RPMI8226 (cell line): ENCODE measurements at places on chromosomes 1 and 21.

GRCh38 chr1:238606896-238607295 lies 716.2 kb upstream of the ZP4 start:
- no peak for DNase-seq

- no peak for DNase-seq
These were observed 84.3 kb downstream of the COL11A1 start for GRCh38 chr1:103024051-103024450.

- DNase-seq = peak; percentile 33
These were observed 53.6 kb downstream of the OLIG1 start for GRCh38 chr21:33123374-33124123.

GRCh38 chr1:66256629-66257572 lies 277.1 kb upstream of the SGIP1 start:
- no peak for DNase-seq

GRCh38 chr1:170010443-170010842 lies 64.1 kb downstream of the KIFAP3 start:
- peak; percentile 61 for DNase-seq

GRCh38 chr1:66330722-66331141 lies 203.2 kb upstream of the SGIP1 start:
- no peak for DNase-seq

DNA sequence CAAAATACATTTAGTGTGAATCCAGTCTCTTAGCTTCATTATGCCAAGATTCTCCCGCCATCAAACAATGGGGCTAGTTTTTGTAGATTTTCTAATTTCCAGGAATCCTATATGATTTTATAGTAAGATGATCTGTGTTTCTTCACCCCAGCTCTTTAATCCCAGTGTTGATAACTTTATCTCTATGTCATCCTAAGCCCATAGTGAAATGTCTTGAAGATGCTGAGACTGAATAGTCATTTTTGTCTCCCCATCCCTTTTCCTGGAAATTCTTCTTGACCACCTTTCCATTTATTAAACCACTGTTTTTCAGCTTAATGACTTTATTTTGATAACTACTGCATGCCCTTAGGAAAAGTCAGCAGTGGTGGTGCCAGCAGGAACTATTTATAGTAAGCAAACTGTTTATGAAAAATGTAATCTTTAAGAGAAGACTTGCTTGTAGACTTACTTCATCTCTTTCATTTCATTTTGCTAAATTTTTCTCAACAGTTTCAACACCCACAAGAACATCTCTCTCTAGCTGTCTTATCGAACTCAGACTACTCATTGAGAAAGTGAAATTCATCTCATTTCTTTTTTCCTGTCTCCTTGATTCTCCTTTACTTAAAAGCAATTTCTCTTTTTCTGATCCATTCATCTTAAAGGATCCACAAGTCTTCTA lies 116.6 kb downstream of the NTMT2 start:
- DNase-seq = no peak

GRCh38 chr1:7256526-7256925 lies 471.3 kb downstream of the CAMTA1 start:
- DNase-seq = no peak

GRCh38 chr1:232328486-232329102 lies 301.3 kb downstream of the SIPA1L2 start:
- peak; percentile 29 for DNase-seq

DNA sequence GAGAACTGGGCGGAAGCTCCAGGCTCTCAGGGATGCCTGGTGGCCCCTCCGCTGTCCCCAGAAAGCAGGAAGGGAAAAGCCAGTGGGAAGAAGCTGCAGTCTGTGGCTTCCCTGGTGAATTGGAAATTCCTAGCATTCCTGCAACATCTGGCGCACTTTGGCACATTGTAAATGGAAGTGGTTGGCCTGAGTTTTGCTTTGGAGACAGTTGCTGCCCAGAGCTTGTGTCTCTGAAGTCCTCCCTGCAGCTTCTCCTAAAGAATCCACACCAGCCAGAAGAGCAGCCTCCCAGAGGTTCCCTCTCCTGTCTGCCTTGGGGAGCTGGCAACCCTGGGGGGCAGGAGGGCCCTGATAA lies 48.2 kb downstream of the ARHGEF10L start:
- DNase-seq = no peak

DNA sequence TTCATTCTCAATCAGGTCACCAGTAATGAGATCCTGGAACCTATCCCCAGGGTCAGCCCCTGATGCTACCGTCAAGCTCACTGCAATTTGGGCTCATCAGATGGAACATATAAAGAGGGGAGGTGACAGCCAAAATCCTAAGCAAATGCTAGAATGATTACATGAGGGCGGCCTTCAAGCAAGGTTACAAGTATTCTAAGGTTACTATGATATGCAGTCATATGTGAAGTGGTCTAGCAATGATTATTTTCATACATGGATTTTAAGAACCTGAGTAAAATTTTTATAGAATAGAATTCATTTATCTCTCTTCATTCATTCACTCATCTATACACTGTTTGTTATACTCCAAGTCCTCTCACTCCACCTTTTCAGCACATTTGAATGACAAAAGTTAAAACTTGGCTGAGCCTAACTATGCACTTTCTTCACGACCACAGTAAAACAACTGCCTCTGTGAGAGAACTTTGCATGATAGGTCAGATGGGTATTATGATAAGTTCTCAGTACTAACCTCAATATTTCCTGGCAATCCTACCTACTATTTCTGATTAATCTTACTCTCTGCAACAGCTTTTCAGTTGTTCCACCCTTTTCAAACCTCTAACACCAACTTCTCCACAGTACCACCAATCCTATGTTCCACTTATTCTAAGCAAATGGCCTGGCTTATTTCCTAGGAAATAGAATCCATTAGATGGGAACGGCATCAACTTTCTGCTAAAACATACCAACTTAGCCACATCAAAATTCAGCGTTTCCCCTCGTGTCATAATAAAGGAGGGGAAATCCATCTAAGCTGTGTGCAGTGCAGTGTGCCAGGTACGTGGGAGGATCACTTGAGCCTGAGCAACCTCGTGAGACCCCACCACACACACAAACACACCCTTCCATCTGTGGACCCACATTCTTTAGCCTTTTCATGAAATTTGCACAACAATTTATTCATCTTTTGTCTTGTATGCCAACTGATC lies 32.0 kb downstream of the LHX9 start:
- DNase-seq = no peak

DNA sequence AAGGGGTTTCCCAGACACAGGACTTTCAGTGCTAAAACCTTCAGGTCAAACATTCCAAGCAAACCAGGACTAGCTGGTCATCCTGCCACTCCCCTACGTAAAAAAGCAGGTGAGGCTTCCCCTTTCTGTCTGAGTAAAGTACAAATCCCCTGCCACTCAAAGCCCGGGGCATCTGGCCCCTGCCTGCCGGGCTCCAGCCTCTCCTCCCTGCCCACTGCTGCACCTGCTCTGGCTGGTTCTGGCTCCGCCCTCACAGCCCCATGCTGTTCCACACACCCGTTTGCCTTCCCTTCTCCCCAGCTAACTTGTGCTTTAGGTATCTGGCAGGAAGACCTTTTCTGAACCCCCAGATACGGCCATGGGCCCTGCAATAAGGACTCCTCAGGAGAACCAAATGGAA lies 23.3 kb upstream of the S100A7 start:
- DNase-seq = peak; percentile 54

- peak; percentile 78 for DNase-seq
These were observed 19.8 kb upstream of the HSPG2 start for GRCh38 chr1:21956720-21957552.

DNA sequence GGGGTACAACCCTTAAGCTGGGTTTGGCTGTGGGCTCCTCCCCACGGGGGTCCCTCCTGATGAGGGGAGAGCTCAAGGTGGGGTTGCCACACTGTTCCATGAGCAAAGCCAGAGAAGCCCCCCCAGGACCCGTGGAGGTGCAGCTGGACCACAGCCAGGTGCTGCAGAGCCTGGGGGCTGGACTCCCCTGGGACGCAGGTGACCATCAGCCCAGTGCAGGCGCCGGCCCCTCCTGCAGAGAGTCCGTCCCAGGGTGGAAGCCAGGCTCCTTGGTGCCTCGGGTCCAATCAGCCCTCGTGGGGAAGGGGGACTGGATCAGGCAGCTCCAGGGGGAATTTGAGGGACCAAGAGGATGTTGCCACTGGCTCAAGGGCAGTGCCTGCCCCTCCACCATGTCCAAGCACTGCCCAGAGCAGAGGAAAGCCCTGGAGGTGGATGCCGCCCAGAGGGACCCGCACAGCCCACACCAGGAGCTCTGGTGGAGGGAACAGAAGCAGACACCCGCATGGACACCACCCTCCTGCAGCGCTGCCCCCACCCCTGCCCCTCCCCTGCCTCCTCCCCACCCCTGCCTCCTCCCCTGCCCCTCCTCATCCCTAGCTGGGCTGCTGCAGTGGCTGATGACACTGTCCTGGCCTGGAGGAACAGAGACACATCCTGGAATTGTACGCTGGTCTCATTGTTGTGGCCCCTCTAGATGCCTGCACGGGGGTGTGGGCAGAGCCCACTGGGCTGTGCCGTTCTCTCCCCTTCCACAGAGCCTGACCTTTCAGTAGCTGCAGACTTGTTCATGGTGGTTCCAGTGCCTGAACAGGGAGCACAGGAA lies 30.8 kb upstream of the COL18A1 start:
- DNase-seq = no peak
